ENCODE measurements at places on chromosomes 4 and X.

DNA sequence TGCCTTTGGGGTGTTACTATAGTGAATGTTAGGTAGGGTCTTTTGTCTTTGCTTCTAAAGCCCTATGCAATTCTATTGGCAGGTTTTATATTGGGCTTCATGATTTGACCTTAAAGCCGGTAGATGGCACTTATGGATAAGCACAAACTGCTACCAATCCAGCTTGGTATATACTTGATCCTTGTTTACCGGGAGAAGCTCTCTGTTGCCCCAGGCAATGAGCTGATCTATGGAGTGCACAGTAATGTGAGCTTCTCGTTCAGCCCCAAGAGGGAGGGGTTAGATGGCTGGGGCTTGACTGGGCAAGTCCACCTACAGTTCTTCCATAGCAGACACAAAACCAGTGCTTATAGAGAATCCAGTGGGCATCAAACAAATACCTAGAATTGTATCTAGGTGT, 287.2 kb upstream of the CT83 start:
- no peak for DNase-seq

GRCh38 chrX:135596495-135596894, 76.0 kb downstream of the INTS6L start:
- DNase-seq, result peak; percentile 24

- DNase-seq, result no peak
Measured at GRCh38 chr4:102551958-102552565, 50.9 kb downstream of the NFKB1 start.

DNA sequence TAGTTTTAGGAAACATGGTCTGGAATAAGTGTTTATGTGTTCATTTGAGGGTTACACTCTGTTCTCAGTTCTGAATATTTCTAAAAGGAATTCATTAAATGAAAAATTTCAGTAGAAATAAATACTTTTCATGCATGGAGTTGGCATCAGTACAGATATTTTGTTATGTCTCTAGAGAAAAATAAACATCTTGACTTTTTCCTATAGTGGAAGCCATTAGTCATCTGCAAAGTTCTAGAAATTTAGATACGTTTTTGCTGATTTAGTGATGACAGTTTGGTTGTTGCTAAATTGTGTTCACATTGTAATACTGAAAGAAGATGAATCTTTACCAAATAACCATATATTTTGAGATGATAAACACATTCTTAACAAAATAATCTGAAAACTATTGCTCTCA, 268.2 kb upstream of the TEX13A start:
- no peak for DNase-seq

DNA sequence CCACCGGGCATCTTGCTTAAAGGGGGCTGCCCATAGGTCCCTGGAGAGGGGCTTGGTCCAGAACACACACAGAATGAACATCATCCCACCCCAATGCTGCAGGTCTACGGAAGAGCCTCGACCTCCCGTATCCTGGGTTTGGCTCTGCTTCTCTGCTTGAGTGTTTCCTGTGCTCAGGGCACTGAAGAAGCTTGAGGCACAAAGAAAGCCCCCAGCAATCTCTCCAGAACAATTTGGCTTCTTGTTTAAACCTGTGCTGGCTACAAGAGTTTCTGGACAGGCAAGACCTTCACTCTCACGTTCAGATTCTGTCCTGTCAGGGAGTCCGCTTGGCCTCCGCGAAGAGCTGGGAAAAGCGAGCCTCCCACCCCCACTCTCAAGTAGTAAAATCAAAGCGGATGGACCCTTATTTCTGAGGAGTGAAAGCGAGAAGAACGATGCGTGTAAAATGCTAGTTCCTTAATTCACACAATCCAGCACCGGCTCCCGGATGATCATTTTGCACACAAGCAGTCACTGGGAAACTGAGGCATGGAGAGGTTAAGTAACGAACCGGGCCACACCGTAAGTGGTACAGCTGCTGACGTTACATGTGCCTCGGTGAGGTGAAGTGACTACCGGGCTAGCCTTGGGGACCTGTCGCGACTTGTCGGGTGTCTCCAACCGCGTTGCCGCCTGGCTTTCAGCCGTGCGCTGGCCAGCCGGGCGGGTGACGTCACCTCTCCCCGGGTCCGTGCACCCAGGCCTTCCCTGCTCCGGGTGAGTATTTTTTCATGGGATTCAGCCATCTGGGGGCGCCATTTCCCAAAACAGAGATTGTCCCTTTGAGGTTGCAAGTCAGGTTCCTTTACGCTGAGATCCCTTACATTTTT, 3.1 kb upstream of the SFRP2 start:
- DNase-seq, result no peak

Data from stimulated activated CD4-positive, alpha-beta T cell treated with anti-CD3 and anti-CD28 coated beads, TNF-alpha, amount 100 ng/mL, for 1 hour (primary cell).